ENCODE measurements at places on chromosomes 7 and 10. TPM values are rescaled to one million over a fixed set of nuclear protein-coding genes. Genes with fewer than 3 reads are reported as not detected.
A peak's percentile ranks its signal among the peaks of the same experiment; 100 is the strongest.

- no peak for DNase-seq
Measured at GRCh38 chr10:3451516-3452172, 279.1 kb upstream of the PITRM1 start.

- no peak for DNase-seq
Measured at GRCh38 chr7:75055830-75056772, 17.5 kb downstream of the RCC1L start.

DNA sequence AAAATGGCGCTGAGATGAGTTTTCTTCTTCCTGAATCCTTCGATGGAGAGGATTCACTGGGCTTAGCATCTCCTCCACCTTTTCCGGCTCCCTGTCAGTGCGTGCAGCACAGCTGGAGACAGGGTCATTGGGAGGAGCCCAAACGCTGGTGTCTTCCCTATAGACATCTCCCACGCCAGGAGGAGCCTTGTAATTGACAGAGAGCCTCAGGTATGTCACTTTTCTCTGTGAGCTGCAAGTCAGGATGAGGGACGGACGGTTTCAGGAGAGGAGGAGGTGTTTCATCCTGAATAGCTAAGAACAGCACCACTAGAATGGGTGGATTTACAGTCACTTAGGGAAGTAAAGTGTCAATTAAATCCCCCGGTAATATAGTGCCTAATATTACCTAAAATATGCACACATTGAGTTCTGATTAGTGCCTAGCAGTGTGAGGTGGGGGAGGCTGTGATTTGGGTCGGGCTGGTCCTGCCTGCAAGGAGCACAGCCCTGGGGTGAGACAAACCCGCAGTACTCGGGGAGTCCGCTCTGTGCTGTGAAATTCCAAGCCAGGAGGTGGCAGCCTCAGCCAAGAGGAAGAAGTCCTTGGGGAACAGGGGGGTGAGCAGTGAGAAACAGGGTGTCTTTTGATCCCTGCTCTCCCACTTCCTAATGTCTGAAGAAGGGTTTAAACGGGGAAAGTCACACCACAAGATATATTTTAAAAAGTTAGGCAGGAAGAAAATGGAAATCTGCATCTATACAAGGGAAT, 28.2 kb downstream of the IL15RA start:
- peak; percentile 23 for DNase-seq

DNA sequence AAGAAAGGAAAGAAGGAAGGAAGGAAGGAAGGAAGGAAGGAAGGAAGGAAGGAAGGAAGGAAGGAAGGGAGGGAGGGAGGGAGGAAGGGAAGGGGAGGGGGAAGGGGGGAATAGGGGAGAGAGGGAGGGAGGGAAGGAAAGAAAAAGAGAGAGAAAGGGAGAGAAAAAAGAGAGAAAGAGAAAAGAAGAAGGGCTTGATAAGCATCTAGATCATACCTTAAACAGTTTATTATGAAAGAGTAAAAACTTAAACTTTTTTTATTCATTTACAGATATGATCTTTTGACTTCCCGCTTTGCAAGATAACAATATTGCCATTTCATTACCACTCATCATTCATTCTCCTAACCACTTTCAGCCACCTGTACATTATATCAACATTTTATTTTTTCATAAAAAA, 53.6 kb upstream of the TMEM106B start:
- no peak for DNase-seq

DNA sequence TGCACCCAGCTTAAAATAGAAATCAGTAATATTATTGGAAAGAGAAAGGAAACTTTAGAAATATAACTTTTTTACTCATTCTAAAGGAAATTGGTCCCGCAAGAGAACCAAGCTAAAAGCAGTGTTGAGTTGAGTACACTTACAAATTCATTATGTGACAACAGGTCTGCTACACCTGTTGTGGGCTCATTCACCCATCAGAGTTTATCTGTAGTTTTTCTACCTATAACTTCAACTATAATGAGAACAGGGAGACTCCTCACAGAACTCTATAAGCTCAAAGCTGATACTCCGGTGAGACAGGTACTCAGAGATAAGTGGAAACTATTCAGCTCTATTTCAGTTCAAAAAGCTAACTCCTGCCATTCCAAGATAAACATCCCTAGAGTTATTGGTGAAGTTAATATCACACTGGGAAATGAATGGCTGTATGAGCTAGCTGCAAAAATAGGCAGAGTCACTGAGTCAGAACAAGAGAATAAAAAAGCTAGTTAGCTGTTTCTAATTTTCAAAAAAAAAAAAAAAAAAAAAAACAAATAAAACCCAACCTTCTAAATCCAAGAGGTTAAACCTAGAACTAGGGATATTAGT, 121.3 kb downstream of the PPP1R3A start:
- DNase-seq = no peak

DNA sequence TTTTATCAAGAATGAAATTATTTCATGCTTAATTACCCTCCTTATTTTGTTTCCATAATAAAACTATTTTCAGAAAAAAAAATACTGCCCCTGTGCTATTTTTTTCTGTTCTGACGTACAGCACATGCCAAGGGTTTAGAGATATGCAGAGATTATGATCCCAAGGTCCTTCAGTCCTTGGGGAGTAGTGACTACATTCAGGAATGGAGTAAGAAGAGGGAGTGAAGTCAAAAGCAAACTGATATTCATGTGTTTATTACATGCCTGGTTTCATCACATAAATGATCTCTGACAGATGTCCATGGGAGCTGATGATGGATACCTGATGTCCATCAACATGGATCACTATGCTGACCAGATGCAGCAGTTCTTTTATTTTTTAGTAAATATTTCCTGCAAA, 17.2 kb downstream of the AKAP9 start:
- no peak for DNase-seq

- DNase-seq = no peak
Measured at GRCh38 chr7:127895360-127895759, 135.9 kb downstream of the LRRC4 start.

GRCh38 chr7:145123502-145123901, 287.6 kb upstream of the TPK1 start:
- no peak for DNase-seq

DNA sequence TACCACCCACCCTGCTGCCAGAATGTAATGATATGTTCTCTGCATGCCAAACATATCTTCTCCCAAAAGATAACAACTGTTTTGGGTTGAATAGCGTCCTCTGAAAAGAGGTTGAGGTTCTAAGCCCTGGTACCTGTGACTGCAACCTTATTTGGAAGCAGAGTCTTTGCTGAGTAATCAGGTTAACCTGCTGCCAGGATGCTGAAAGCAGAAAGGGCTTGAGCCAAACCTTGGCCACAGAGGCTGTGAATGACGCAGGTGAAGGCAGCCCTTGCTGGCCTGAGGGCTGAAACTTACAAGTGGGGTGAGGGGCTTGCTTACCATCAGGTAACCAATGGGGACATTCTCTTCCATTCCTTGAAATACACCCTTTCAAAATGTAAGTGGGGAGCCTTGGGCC, 151.8 kb upstream of the RHEB start:
- DNase-seq = no peak

- no peak for DNase-seq
Measured at GRCh38 chr10:130737186-130737585, 574.3 kb downstream of the TCERG1L start.

CTAGE4 gene
- total RNA-seq = 0.28 TPM

SVOPL gene
- total RNA-seq = 1.7 TPM

DEPP1 gene
- total RNA-seq = 12.2 TPM

GPR15LG gene
- 0.38 TPM for total RNA-seq

PHYH gene
- 7.7 TPM for total RNA-seq

TBC1D12 gene
- total RNA-seq = 3.7 TPM

UCMA gene
- 0.52 TPM for total RNA-seq

RADIL gene
- total RNA-seq = 0.19 TPM

GNAI1 gene
- total RNA-seq = 10.2 TPM
